Stimulated activated CD4-positive, alpha-beta T cell treated with anti-CD3 and anti-CD28 coated beads, Interleukin-1b, Interleukin-23, amount 100 ng/mL, for 1 hour (primary cell): ENCODE measurements at places on chromosomes 12 and 14.

- DNase-seq: no peak
Observed at GRCh38 chr12:105057174-105057573, 27.1 kb downstream of the ALDH1L2 start.

GRCh38 chr12:125704803-125705202, 639.6 kb downstream of the AACS start:
- no peak for DNase-seq

- no peak for DNase-seq
Observed at GRCh38 chr12:25675808-25676207, 122.7 kb upstream of the LMNTD1 start.

DNA sequence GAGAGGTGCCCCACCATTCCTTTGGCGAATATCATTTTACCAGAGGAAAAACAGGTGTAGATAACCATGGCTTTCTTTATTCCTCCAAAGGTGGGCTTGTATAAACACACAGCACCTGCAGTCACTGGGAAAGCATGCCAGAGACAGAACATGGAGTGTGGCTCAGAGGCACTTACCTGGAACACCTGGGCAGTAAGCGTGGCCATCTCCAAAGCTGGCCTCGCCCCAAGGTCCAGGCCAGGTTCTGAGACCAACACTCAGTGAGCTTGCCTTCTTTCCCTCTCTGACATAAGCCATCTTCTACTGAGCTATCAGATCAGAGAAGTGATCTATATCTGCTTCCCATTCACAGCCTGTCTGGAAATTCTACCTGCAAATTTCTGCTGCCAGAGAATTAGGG, 70.5 kb downstream of the NUAK1 start:
- no peak for DNase-seq

GRCh38 chr12:43914391-43914790, 78.5 kb downstream of the TMEM117 start:
- DNase-seq: no peak

GRCh38 chr12:76921100-76921471, 42.3 kb upstream of the CSRP2 start:
- DNase-seq: no peak

- no peak for DNase-seq
Observed at GRCh38 chr12:9390761-9391160, 182.6 kb upstream of the PZP start.

DNA sequence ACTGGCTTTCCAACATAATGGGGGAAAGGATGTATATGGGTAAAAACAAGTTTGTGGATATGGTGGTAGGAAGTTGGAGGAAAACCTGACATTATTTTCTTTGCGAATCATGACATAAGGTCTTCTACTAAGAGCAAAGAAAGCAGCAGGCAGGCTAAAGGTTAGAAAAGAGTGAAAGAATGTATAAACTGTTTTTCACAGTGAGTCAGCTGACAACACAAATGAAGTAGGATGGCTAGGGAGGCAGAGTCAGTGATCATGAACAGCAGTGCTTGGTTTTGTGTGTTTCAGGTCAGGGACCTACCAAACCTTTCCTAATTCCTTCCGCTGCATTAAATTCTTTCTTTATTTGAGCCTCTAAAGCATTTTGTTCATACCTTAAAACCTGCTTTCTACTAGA, 46.3 kb upstream of the CATSPERB start:
- DNase-seq: no peak

DNA sequence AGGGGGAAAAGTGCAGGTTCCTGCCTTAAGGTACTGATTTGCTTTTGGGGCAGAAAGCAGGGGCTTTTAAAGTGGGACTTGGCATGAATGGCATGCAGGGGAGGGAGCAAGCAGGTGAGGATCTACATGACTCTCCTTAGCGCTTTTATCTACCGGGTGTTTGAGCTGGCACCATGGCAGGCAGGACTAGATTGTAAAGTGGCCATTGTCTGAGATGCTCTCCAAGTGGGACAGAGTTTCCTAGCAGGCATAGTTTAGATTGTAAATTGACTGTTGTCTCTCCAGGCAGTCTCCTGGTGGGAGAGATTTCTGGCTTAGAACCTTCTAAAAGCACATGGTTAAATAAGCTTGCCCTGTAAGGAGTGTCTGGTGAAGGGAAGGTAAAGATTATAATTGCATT, 5.3 kb upstream of the DICER1 start:
- no peak for DNase-seq

- no peak for DNase-seq
Observed at GRCh38 chr14:75579338-75579864, 981 bp downstream of the FLVCR2 start.

DNA sequence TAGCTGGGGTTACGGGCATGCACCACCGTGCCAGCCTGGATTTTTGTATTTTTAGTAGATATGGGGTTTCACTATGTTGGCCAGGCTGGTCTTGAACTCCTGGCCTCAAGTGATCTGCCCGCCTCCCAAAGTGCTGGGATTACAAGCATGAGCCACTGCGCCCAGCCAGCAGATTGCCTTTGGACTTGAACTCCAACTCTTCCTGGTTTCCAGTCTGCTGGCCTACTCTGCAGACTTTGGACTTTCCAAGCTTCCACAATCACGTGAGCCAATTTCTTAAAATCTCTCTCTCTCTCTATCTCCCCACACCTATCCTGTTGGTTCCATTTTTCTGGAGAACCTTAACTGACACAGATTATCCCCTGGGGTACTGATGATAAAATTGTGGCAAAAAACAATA, 55.0 kb downstream of the EMP1 start:
- DNase-seq: no peak

GRCh38 chr14:79580906-79581305, 630.4 kb downstream of the DIO2 start:
- no peak for DNase-seq

- no peak for DNase-seq
Observed at GRCh38 chr12:116400636-116401372, 123.3 kb upstream of the MED13L start.

- DNase-seq: no peak
Observed at GRCh38 chr12:24478254-24478653, 470.6 kb downstream of the BCAT1 start.

- no peak for DNase-seq
Observed at GRCh38 chr12:93043192-93043876, 114.2 kb upstream of the EEA1 start.

- no peak for DNase-seq
Observed at GRCh38 chr12:32047357-32048212, 59.1 kb upstream of the BICD1 start.

DNA sequence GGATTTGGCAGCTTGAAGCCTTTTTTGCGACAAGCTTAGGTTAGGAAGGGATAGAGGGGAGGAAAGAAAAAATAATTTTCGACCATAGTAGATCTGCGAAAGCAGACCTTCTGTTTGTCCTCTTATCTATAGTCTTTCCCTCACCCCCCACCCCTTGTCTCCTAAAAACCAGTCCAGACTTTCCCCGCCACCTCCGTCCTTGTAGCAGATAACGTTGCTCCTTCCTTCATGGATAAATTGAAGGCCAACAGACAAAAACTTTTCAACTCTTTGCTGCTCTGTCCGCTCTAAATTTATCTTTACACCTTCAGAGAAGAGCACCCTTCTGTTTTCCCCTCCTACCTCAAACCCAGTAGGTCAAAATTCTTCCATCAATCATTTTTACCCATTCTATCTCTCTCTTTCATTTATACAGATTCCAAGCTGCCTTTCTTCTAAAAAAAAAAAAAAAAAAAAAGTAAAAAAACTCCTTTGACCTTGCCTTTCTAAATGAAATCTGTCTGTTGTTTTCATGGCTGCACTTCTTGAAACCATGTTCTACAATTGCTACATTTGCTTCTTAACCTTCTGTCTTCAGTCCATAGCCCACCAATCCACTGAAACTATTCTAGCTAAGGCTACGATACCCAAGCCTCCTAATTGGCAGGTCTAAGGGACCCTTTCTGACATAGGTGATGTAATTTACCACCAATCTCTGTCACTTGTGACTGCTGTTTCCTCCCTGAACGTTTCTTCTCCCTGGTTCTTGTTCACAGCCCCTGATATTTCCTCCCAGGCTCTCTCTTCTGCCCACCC, 11.1 kb upstream of the NEMF start:
- DNase-seq: no peak

GRCh38 chr12:132561427-132562156, 48.8 kb downstream of the LRCOL1 start:
- no peak for DNase-seq

DNA sequence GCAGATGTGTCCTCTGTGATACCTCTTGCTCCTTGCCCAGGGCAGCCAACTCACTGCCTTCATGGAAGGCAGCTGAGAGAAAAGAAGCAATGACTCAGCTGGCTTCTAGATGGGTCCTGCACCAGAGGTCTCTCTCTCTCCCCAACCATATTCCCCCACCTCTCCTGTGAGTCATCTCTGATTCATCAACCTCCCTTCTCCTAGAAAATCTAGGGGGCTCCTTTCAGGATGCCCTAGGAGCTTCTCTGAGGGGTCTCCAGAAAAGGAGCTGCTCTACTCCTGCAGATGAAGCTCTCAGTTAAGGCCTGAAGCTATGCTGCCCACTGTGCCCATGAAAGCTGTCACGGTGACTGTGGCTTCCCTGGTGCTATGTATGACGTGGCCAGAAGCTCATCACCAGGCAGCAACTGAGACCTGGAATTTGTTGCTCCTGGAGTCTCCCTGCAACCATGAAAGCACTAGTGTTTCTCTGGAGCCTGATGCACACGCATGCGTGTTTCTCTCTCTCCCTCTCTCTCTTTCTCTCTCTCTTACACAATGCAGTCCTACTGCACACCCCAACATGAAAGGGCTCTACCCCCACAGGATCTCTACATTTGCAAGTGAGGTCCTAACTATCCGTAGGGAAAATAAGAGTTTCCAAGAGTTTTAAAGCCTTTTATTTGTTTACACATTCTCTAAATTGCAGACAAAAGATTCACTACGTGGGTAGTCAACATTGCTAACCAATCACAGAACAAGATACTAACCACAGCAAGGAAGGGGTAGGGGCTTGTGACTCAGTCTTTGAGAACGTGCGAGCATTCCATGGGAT, 285.3 kb downstream of the DPF3 start:
- DNase-seq: no peak

DNA sequence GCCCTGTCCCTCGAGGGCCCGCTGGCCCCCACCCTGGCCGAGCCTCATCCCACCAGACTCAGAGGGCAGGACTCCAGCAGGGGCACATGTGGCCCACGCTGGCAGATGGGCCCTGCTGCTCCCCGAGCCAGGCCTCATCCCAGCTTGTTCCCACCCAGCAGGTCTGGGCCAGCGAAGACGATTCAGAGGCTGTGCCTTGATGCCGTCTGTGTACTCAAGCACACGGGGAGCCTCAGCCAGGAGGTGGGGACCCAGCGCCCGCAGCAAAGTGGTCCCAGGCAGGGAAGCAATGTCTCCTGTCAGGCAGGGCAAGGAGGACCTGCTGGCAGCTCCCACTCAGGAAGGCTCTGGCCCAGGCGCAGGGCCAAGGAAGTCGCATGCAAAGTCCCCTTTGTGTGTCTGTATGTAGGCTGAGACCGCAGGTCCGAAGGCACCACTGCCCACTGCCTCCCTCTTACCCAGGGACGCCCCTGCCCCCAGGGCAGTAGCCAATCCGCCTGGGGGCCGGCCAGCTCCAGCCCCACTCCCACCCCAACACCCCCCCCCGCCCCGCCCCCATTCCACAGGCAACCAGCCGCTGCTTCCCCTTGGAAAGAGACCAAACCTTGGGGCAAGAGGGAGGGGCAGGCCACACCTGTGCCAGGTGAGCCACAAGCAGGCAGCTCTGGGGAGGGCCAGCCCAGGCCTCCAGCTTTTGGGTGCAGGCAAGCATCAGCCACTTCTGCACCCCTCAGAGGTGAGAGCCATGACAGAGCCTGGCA, 9.4 kb downstream of the DEGS2 start:
- DNase-seq: no peak

GRCh38 chr12:77374673-77375072, 309.3 kb upstream of the E2F7 start:
- DNase-seq: no peak

GRCh38 chr14:54568821-54569595, 2.1 kb downstream of the SAMD4A start:
- no peak for DNase-seq

DNA sequence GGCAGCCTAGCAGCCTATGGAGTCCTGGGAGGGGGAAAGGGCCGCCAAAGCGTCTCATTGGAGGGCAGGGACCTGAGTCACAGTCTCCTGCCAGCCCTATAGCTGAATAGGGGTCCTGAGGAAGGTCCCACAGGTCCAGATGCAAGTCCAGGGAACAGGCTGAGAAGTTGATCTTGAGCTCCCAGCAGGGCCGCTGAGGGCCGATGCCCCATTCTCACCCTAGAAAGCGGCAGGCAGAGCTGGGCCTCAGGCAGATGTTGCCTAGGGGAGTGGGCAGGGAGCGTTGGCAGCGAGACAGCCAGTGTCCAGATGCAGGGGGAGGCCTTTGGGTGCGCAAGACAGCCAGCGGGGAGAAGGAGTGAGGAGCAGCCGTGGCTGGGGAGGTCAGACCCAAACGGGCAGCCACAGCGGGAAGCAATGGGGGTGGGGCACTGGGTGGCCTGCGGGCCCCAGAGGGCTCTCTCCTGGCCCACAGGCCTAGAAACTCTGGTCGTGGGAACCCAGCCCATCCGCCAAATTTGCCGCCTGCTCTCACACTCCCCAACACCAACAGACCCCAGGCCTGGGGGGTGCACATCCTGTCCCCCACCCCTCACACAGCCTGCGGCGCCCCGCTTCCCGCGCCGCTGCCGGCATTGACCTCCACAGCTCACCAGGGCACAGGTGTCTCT, 1.1 kb downstream of the HDAC7 start:
- DNase-seq: no peak

DNA sequence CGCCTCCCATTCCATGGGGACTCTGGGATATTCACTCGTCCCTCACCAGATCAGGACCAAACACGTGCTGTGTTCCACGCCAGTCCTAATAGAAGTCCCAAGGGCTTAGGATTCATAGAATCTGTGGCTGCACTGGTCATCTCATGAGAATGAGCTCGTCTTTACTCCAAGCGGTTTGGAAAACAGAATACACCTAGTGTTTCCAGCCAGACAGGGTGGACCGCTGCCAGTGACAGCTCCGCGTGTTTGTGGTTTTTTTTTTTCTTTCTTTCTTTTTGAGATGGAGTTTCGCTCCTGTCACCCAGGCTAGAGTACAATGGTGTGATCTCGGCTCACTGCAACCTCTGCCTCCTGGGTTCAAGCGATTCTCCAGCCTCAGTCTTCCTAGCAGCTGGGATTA, 75.1 kb downstream of the GLT1D1 start:
- DNase-seq: no peak
